Panc1 (cell line): ENCODE measurements at places on chromosomes 7 and 10. TPM values are rescaled to one million over a fixed set of nuclear protein-coding genes. Genes with fewer than 3 reads are reported as not detected.

- no peak for DNase-seq
Observed at GRCh38 chr7:150976529-150977381, 1.4 kb downstream of the KCNH2 start.

SEMA3D gene
- total RNA-seq = 11.5 TPM

DNA sequence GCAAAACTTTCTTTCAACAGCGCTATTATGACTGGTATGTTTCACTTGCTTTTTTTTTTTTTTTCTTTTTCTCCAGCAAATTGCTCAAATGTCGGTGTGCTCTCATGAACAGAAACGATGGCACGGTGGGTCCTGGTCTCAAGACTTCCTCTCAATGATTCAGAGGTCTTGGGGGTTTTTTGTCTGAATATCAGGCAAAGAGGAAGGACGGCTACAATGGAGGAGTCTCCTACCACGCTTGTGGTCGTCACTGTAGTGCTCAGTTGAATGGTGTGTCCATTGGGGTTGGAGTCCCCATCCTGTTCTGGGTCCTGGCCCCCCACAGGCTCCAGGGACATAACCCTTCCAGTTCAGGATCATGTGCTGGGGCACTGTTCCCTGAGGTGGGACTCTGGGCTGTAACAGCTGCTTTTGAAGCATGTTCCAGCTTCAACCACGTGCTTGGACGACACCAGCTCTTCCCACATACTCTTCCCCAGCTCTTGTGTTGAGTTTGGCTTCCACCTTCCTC, 266.7 kb upstream of the KLF6 start:
- no peak for DNase-seq

- DNase-seq = no peak
Observed at GRCh38 chr7:11970132-11970531, 138.1 kb upstream of the THSD7A start.

DNA sequence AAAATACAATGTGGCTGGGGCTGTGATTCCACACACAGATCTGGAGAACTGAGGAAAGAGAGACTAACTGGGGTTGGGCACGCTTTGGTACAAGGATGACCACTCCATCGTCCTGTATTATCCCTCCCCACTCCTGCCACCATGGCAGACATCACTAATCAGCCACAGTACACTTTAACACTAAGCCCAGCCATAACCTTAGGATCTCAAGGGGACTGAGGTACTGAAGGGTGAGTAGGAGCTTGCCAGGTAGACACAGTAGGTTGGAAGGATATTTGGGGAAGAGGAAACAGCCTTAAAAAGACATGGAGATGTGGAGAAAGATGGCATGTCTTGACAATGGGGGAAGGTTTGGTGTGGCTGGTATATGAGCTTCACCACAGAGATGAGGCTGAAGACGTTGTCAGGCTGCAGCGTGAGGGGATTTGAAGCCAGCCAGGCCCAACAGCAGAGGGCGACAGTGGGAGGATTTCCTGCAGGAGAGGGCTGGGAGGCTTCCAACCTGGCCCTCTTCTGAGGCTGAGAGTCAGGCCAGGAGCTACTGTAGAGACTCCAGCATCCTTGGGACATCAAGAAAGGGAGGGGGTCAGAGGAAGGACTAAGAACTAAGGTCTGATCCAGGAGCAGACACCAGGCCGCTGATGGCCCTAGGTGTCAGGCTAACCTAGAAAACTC, 58.6 kb upstream of the COL13A1 start:
- DNase-seq = no peak

DNA sequence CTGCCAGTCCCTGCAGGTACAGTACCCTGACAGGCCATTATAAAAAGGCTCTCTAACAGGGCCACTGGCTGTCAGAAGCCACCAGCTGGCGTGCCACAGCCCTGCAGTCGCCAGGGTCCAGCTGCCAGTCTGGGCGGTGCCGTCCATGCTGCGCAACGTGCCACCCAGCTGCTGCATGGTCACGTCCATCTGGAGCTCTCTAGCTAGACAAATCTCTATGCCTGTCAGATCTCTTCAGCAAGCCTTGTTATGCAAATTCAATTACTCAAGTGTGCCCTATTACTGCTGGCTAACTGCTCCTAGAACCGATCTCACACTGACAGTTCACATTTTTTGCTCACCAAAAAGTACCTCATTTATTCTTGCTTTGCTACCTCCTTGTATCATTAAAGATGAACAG, 75.9 kb downstream of the HIBADH start:
- DNase-seq = no peak
